ENCODE measurements at places on chromosomes 11 and 22. TPM values are rescaled to one million over a fixed set of nuclear protein-coding genes. Genes with fewer than 3 reads are reported as not detected.

DNA sequence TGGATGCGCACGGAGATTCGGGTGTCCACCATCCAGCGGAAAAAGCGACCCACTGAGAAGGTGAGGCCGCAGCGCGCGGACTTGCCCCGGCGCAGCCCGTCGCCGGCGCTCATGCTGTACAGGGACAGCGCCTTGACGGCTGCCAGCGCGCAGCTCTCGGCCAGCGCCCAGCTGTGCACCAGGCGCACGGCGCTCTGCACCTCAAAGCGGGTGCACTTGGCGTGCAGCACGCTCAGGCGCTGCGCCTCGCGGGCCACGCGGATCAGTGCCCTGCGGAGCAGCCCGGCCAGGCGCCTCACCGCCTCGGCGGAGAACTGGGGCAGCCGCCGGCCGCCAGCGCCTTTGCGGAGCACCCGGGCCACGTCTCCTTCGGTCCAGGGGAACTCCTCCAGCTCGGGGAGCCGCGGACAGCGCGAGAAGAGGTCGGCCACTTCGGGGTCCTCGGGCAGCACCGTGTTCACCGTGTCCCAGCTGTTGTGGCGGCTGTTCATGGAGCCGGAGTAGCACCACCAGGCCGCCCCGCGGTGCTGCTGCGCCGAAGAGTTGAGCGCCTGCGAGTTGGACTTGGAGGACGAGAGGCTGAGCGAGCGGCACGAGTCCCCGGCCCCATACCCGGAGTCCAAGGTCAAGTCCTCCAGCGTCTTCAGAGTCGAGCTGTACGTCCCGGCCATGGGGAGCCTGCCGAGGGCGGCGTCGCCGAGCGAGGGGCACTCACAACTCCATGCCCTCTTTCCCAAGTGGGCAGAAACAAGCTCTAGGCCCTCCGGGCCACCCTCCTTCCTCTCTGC, 703 bp downstream of the ABTB2 start:
- DNase-seq = peak; percentile 73
- H3K27ac ChIP-seq = no peak overlapping the region
- H3K4me3 ChIP-seq = peak overlapping the region; percentile 46
- peaks cover 40% of the 10 kb centered on the region for H3K27me3 ChIP-seq
- H3K4me1 ChIP-seq = peaks cover 26% of the 10 kb centered on the region

- DNase-seq = peak; percentile 20
- H3K36me3 ChIP-seq = no peaks in the 10 kb centered on the region
- no peak overlapping the region for H3K4me3 ChIP-seq
- H3K27me3 ChIP-seq = no peaks in the 10 kb centered on the region
- peak overlapping the region; percentile 21 for H3K27ac ChIP-seq
- peaks cover 16% of the 10 kb centered on the region for H3K4me1 ChIP-seq
These were observed 66.9 kb downstream of the GAB2 start for GRCh38 chr11:78350646-78351165.

SLC37A2 gene
- 91.1 TPM for polyA plus RNA-seq

- H3K27ac ChIP-seq = no peak overlapping the region
- H3K36me3 ChIP-seq = no peaks in the 10 kb centered on the region
- DNase-seq = no peak
- no peak overlapping the region for H3K4me3 ChIP-seq
- peaks cover 39% of the 10 kb centered on the region for H3K4me1 ChIP-seq
These were observed 98.2 kb upstream of the IGLL5 start for GRCh38 chr22:22789233-22789921.

GRCh38 chr11:12211331-12212065, 101.1 kb downstream of the MICAL2 start:
- no peak for DNase-seq
- H3K4me1 ChIP-seq = peaks cover 43% of the 10 kb centered on the region
- no peak overlapping the region for H3K4me3 ChIP-seq
- H3K27ac ChIP-seq = no peak overlapping the region

DNA sequence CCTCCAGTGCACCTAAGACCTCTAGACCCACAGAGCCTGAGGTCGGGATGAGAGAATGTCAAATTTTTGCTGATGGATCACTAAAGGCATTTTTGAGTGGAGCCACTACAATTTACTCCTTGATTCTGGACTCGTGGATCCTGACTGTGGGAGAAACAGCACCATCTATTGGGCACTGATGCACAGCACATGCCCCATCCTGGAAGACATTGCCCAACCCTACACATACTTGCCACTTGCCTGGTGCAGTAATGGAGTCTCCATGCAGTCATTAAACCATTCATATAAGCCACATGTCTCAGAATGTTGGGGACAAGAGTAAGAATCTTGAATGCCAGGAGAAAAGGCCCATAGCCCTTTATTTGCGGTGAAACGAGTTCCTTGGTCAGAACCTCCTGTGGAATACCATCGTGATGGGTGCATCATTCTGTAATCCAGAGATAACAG, 103.9 kb downstream of the GGTLC2 start:
- H3K36me3 ChIP-seq = no peaks in the 10 kb centered on the region
- no peaks in the 10 kb centered on the region for H3K4me1 ChIP-seq
- no peak overlapping the region for H3K27ac ChIP-seq
- H3K27me3 ChIP-seq = peaks cover 14% of the 10 kb centered on the region

Data from large intestine (tissue), 12 donors.